ENCODE measurements at places on chromosomes 2 and 18. TPM values are rescaled to one million over a fixed set of nuclear protein-coding genes. Genes with fewer than 3 reads are reported as not detected.

PHOSPHO2 gene
- total RNA-seq = 11.7 TPM

TMEM169 gene
- 18.5 TPM for total RNA-seq

TRABD2A gene
- 0.69 TPM for total RNA-seq

VWC2L gene
- total RNA-seq = 17.1 TPM

IL36B gene
- total RNA-seq = not detected

HYCC2 gene
- 17.2 TPM for total RNA-seq

SRBD1 gene
- 43.9 TPM for total RNA-seq

EPB41L3 gene
- total RNA-seq = 226 TPM

PPP1CB gene
- total RNA-seq = 161 TPM

USP37 gene
- 29.7 TPM for total RNA-seq

KLHL30 gene
- total RNA-seq = 0.10 TPM

UGP2 gene
- total RNA-seq = 147 TPM

HDAC4 gene
- 25.6 TPM for total RNA-seq
